ENCODE measurements at places on chromosomes 16 and 17. TPM values are rescaled to one million over a fixed set of nuclear protein-coding genes. Genes with fewer than 3 reads are reported as not detected.

The CCDC154 gene
- 2.7 TPM for total RNA-seq

The C17orf100 gene
- total RNA-seq = 1.9 TPM

DNA sequence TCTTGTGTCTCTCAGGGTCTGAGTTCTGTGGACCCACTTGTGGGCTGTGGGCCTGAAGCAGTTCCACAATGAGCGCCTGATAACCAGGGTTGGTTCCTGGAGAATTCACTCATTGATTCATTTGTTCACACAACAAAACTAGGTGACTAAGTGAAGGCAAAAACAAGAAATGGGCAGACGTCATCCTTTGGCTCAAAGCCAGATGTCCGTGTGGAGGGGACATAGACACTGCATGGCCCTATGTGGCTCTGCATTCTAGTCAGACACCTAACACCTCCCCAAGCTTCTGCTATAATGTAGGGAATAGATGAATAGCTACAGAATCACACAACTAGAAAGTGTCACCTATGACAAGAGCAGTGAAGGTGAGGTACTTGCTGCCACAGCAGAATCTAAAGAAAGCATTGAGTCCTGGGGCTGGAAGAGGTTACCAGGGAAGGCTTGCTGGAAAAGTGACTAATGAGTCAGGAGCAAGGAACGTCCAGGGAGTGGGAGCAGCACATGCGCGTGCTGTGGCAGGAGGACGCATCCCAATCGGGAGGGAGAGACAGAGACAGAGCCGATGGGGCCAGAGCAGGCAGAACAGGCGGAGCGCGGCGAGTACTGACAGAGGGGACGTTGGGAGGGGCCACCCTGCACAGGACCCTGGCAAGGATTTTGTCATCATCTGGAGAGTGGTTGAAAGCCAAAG lies 58.9 kb downstream of the CES1 start:
- no peaks in the 10 kb centered on the region for H3K27me3 ChIP-seq
- no peaks in the 10 kb centered on the region for H3K36me3 ChIP-seq
- peaks cover 3% of the 10 kb centered on the region for H3K4me1 ChIP-seq
- H3K4me3 ChIP-seq = no peak overlapping the region
- no peak for DNase-seq

The HIRIP3 gene
- total RNA-seq = 37.0 TPM

The KLHL36 gene
- total RNA-seq = 46.2 TPM

The KCNJ16 gene
- total RNA-seq = not detected

The LGALS9B gene
- total RNA-seq = 0.44 TPM

DNA sequence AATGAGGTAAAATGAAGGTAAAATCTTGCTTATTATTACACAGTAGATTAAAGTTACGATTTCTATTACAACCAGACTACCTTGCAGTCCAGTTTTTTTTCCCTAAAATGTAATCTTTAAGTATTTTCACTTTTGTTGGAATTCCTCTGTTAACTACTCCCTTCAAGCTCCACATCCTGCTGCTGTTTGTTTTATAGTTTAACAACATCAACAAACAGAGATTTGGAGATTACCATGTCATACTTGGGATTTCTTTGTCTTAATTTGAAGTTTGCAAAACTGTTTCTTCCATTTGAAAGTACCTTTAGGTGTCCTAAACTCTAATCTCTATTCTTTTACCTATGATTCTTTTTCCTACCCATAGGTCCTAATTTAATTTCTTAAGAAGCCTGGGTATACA lies 83.3 kb downstream of the ABHD15 start:
- H3K36me3 ChIP-seq = peaks cover 22% of the 10 kb centered on the region
- no peaks in the 10 kb centered on the region for H3K27me3 ChIP-seq
- H3K4me3 ChIP-seq = no peak overlapping the region
- H3K27ac ChIP-seq = no peak overlapping the region
- H3K4me1 ChIP-seq = no peaks in the 10 kb centered on the region

- no peaks in the 10 kb centered on the region for H3K27me3 ChIP-seq
- H3K4me3 ChIP-seq = no peak overlapping the region
- no peak for DNase-seq
- no peaks in the 10 kb centered on the region for H3K36me3 ChIP-seq
Observed at GRCh38 chr17:65684631-65685030, 123.2 kb upstream of the AXIN2 start.

DNA sequence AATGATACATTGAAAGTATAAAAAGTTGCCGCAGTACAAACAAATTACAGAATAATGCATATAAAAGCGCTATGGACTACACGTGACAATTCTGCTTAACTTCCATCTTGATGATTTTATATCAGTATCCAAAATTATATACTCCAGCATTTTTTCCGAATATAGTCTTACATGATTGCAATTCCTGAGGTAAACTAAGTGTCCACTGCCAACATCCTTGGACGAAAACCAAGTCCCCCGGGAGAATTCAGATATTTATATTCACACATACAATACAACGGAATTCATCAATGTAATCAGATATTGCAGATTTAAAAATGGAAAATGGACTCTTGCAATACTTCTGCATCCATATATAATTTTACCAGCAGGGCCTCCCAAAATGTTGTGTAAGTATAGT lies 8.9 kb upstream of the MYH11 start:
- H3K36me3 ChIP-seq = peaks cover 20% of the 10 kb centered on the region
- H3K27ac ChIP-seq = no peak overlapping the region
- no peak overlapping the region for H3K4me3 ChIP-seq
- H3K4me1 ChIP-seq = no peaks in the 10 kb centered on the region
- H3K27me3 ChIP-seq = no peaks in the 10 kb centered on the region
- no peak for DNase-seq

DNA sequence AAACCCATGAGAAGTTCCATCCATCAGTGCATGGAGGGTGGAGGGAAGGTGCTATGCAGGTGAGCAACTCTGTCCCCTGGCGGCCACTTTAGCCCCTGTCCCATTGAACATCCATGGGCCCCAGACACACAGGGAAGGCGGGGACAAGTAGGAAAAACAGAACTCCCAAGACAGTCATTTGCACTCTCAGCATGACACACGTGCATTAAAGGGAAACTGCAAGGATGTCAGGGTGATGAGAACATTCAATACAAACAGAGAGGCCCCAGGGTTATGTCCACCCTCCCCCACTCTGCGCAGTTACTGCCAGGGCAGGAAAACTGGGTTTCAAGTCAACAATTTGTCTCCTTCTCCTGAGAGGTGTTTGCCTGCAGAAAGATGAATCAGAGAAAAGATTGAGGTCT lies 44.0 kb upstream of the AKTIP start:
- H3K36me3 ChIP-seq = no peaks in the 10 kb centered on the region
- no peak for DNase-seq
- H3K4me1 ChIP-seq = peaks cover 49% of the 10 kb centered on the region
- no peak overlapping the region for H3K27ac ChIP-seq
- H3K4me3 ChIP-seq = no peak overlapping the region
- H3K27me3 ChIP-seq = peaks cover 41% of the 10 kb centered on the region

GRCh38 chr17:37759014-37759637 lies 14.3 kb upstream of the HNF1B start:
- DNase-seq = no peak
- peaks cover 14% of the 10 kb centered on the region for H3K4me1 ChIP-seq
- H3K27me3 ChIP-seq = peaks cover 49% of the 10 kb centered on the region
- no peak overlapping the region for H3K27ac ChIP-seq

GRCh38 chr16:89458551-89458950 lies 31.8 kb downstream of the ANKRD11 start:
- no peaks in the 10 kb centered on the region for H3K27me3 ChIP-seq
- peaks cover 58% of the 10 kb centered on the region for H3K4me1 ChIP-seq
- no peak overlapping the region for H3K4me3 ChIP-seq
- H3K27ac ChIP-seq = peak overlapping the region; percentile 37
- peaks cover 24% of the 10 kb centered on the region for H3K36me3 ChIP-seq

DNA sequence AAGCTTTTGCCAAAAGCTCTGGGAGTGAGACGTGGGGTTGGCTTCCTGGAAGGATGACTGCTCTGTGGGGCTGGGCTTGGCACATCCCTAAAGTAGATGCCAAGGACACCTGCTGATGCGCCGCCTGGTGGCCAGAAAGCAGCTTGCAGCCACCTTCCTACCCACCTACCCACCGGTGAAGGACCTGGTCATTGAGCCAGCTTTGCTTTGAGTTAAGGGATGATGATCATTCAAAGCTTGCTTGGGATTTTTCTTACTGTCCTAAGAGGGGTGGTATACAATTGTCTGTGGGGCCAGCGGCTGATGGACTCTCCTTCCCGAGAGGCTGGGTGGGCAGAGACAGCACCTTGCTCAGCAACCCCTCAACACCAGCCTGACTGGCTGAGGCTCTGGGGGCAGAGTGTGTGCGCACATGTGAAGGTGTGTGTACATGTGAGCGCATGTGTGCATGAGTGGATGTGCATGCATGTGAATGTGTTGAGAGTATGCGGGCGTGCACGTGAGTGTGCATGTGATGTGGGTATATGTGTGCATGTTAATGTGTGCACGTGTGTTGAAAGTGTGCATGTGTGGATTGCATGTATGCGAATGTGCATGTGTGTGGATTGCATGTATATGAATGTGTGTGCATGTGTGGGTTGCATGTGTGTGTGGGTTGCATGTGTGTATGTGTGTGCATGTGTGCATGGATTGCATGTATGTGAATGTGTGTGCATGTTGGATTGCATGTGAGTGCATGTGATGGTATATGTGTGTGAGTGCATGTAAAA lies 18.6 kb downstream of the C1QTNF1 start:
- no peak overlapping the region for H3K27ac ChIP-seq
- H3K36me3 ChIP-seq = no peaks in the 10 kb centered on the region

The TPSAB1 gene
- not detected for total RNA-seq

DNA sequence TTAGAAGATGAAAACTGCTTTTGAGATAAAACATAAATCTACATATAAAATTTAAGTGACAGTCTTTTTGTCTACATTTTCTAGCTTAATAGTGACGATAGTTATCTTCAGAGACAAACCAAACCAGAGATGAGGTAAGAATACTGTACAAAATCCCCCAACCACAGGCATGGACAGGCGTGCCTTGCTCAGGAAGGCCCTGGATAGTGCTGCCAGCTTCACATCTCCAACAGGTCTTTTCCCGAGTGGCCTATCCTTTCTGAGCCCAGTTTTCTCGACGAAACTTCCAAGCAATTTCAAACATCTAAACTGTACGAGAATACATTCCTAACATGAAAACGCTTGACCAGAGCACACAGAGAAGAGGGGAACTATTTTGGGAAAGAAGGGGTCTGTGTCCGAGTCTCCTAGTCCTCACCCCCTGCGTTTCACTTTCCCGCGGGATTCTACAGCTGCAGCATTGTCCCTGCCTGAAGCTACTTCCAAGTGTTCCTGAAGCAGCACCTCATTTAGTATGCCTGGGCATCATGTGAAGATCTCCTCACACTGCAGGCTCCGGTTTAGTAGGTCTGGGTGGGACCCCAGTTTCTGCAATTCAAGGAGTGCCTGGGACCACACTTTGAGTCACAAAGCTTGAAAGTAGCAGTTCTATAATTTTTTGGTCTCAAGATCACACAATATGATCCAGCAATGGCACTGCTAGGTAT lies 37.8 kb downstream of the GNA13 start:
- peaks cover 55% of the 10 kb centered on the region for H3K4me1 ChIP-seq
- no peaks in the 10 kb centered on the region for H3K27me3 ChIP-seq
- H3K4me3 ChIP-seq = no peak overlapping the region
- no peak for DNase-seq
- no peak overlapping the region for H3K27ac ChIP-seq

DNA sequence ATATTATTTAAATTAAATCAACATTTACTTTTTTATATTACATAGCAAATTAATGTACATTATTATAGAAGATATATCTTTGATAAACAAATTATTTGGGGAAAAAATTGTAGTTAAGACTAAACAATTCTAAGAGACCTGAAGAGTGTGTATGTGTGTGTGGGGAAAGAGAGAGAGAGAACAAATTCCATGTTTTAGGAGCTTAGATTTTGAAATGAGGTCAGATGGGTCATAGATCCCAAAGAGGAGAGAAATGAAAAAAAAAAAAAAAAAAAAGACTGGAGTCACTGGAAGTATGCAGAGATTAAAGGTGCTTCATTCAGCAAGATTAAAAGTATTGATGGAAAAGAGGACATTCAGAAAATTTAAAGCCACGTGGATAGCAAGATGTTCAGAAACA lies 206.8 kb downstream of the CNTNAP4 start:
- H3K4me1 ChIP-seq = no peaks in the 10 kb centered on the region
- no peaks in the 10 kb centered on the region for H3K36me3 ChIP-seq
- no peaks in the 10 kb centered on the region for H3K27me3 ChIP-seq
- no peak for DNase-seq
- no peak overlapping the region for H3K4me3 ChIP-seq

- H3K4me3 ChIP-seq = no peak overlapping the region
- no peak overlapping the region for H3K27ac ChIP-seq
- no peaks in the 10 kb centered on the region for H3K4me1 ChIP-seq
- peaks cover 22% of the 10 kb centered on the region for H3K27me3 ChIP-seq
Observed at GRCh38 chr16:87017371-87018012, 299.7 kb downstream of the C16orf95 start.

The TBX2 gene
- total RNA-seq = not detected

The DNAH17 gene
- 0.15 TPM for total RNA-seq

The HOXB5 gene
- total RNA-seq = not detected

The SDR42E1 gene
- total RNA-seq = 10.2 TPM

GRCh38 chr16:4957420-4957719 lies 760 bp upstream of the SEC14L5 start:
- H3K4me3 ChIP-seq = peak overlapping the region; percentile 80
- DNase-seq = no peak
- H3K27me3 ChIP-seq = peaks cover 32% of the 10 kb centered on the region
- H3K27ac ChIP-seq = peak overlapping the region; percentile 27
- H3K4me1 ChIP-seq = peaks cover 21% of the 10 kb centered on the region

The NPIPA5 gene
- total RNA-seq = 0.87 TPM

The HCRT gene
- total RNA-seq = not detected

GRCh38 chr17:13544765-13545164 lies 57.0 kb downstream of the HS3ST3A1 start:
- H3K4me3 ChIP-seq = no peak overlapping the region
- H3K27ac ChIP-seq = no peak overlapping the region
- no peak for DNase-seq
- peaks cover 8% of the 10 kb centered on the region for H3K27me3 ChIP-seq
- H3K4me1 ChIP-seq = no peaks in the 10 kb centered on the region
- H3K36me3 ChIP-seq = no peaks in the 10 kb centered on the region

The KRTAP1-1 gene
- not detected for total RNA-seq

- peaks cover 52% of the 10 kb centered on the region for H3K4me1 ChIP-seq
- H3K36me3 ChIP-seq = peaks cover 82% of the 10 kb centered on the region
- no peak overlapping the region for H3K27ac ChIP-seq
- H3K27me3 ChIP-seq = no peaks in the 10 kb centered on the region
- no peak for DNase-seq
Observed at GRCh38 chr17:45241328-45242028, 19.8 kb downstream of the FMNL1 start.

GRCh38 chr17:50666316-50666715 lies 31.6 kb downstream of the ABCC3 start:
- H3K27ac ChIP-seq = no peak overlapping the region
- no peak for DNase-seq
- H3K4me3 ChIP-seq = no peak overlapping the region
- no peaks in the 10 kb centered on the region for H3K36me3 ChIP-seq
- H3K4me1 ChIP-seq = peaks cover 18% of the 10 kb centered on the region
- no peaks in the 10 kb centered on the region for H3K27me3 ChIP-seq
